Mammary epithelial cell (primary cell): ENCODE measurements at places on chromosomes 7 and 10. TPM values are rescaled to one million over a fixed set of nuclear protein-coding genes. Genes with fewer than 3 reads are reported as not detected.
A peak's percentile ranks its signal among the peaks of the same experiment; 100 is the strongest.

DNA sequence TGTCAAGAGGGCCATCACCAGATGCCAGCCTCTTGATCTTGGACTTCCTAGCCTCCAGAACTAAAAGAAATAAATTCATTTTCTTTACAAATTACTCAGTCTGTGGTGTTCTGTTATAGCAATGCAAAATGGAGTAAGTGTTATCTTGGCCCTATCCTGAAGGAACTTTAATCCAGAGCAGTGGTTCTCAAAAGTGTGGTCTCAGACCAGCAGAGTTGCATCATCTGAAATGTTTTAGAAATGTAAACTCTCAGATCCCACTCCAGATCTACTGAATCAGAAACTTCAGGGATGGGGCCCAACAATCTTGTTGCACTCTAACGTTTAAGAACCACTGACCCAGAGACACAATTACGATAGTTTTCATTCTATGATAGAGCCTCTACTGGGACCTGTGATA is 3.2 kb upstream of the SUPV3L1 start:
- no peak for DNase-seq

DNA sequence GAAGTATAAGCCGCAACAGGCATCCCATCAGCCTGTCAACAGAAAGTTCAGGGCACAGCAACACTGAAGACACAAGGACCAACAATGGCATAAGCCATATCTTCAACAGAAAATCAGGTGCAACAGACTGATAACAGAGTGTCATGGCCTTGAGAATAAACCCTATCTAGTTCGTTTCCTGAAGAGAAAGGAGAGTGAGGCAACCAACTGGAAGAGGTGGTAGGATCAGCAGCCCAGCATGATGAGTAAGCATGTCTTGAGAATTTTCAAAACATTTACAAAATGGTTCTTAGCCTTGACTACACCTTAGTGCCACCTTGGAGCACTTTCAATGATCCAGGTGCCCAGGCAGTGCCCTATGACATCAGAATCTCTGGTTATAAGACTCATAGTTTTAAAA is 290.2 kb upstream of the SEMA3C start:
- DNase-seq = no peak

GRCh38 chr7:1473864-1474512 is 14.7 kb upstream of the MICALL2 start:
- peak; percentile 79 for DNase-seq

DNA sequence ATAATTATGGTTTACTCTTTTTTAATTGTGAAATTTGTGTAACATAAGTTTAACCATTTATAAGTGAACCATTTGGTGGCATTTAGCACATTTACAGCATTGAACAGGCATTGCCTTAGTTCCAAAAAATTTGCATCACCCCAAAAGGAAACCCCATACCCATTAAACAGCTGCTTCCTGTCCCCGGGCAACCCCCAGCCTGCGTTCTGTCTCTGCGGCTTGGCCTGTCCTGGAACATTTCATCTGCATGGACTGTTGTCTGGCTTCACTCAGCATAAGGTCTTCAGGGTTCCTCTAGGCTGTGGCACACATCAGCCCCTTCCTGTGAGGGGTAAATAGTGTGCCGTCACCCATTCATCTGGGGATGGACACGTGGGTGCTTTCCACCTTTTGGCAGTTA is 6.9 kb downstream of the RET start:
- no peak for DNase-seq

- peak; percentile 67 for DNase-seq
Measured at GRCh38 chr10:114615600-114616007, 42.5 kb downstream of the ABLIM1 start.

- no peak for DNase-seq
Measured at GRCh38 chr10:121599947-121600346, 1.7 kb upstream of the FGFR2 start.

DNA sequence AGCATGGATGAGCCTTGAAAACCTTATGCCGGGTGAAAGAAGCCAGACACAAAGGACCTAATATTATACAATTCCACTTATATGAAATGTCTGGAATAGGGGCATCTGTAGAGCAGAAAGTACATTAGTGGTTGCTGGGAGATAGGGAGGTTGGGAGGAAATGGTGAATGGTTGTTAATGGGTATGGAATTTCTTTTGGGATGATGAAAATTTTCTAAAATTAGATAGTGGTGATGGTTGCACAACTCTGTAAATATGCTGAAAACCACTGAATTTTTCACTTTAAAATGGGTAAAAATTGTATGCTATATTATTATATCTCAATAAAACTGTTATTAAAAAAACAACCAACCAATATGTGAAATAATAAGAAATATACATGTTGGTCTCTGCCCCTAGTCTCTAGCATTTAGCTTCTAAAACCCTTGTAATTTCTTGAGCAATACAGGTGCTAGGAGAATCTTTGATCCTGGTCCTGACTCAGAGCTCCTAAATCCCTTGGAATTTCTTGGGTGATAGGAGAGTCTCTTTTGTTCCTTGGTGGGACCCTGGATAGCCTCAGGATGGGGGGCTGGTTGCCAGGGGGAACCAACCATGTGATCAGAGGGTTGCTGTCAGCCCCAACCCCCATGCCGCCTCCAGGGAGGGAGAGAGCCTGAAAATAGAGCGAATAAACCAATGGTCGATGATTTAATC is 64.0 kb downstream of the TACR2 start:
- DNase-seq = no peak

- no peak for DNase-seq
Measured at GRCh38 chr10:128550045-128550444, 423.8 kb upstream of the MKI67 start.

CYP3A5 gene
- polyA plus RNA-seq = 0.06 TPM

RPEL1 gene
- 0.12 TPM for polyA plus RNA-seq

H2BK1 gene
- not detected for polyA plus RNA-seq

CEP55 gene
- 26.8 TPM for polyA plus RNA-seq

CUL1 gene
- polyA plus RNA-seq = 47.8 TPM

LANCL2 gene
- polyA plus RNA-seq = 16.6 TPM

AGAP5 gene
- 2.5 TPM for polyA plus RNA-seq

MYH16 gene
- 3.7 TPM for polyA plus RNA-seq

ACSM6 gene
- not detected for polyA plus RNA-seq

SFMBT2 gene
- polyA plus RNA-seq = 0.09 TPM
